ENCODE measurements at places on chromosomes 16 and 17.

GRCh38 chr16:23029733-23030420, 119.4 kb downstream of the USP31 start:
- no peak for DNase-seq

GRCh38 chr17:31418773-31419350, 27.4 kb downstream of the RAB11FIP4 start:
- DNase-seq: no peak

DNA sequence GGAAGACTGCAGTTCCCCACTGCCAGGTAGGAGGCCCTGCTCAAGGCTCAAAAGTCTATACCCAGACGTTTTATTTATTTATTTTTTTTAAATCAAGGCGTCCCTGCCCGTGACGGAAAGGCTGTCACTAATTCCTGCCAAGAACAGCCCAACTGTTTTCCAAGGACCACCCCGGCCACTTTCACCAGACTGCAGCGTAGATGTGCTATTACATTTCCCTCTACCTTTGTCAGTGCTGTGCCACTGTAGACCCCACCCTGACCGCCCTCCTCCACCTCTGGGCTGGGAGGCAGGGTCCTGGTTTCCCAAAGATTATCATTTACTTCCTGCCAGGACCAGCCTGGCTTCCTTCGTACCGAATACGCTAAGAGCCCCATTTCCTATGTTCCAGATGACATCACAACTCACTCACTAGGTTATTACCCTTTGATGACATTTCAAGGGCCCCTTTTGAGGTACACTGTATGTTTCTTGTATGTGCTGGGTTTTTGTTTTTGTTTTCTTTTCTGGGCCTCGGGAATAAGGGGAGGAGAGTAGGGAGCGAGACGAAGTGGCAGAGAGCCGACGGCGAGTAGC, 6.3 kb upstream of the RNF227 start:
- DNase-seq: no peak

- peak; percentile 43 for DNase-seq
Measured at GRCh38 chr17:17303010-17303846, at the start of gene NT5M. Gene NT5M, plus strand, starts transcription at chr17:17303373. Its CDS starts 178 bp downstream, at chr17:17303551.

GRCh38 chr16:22366889-22367288, 7.5 kb downstream of the CDR2 start:
- no peak for DNase-seq

DNA sequence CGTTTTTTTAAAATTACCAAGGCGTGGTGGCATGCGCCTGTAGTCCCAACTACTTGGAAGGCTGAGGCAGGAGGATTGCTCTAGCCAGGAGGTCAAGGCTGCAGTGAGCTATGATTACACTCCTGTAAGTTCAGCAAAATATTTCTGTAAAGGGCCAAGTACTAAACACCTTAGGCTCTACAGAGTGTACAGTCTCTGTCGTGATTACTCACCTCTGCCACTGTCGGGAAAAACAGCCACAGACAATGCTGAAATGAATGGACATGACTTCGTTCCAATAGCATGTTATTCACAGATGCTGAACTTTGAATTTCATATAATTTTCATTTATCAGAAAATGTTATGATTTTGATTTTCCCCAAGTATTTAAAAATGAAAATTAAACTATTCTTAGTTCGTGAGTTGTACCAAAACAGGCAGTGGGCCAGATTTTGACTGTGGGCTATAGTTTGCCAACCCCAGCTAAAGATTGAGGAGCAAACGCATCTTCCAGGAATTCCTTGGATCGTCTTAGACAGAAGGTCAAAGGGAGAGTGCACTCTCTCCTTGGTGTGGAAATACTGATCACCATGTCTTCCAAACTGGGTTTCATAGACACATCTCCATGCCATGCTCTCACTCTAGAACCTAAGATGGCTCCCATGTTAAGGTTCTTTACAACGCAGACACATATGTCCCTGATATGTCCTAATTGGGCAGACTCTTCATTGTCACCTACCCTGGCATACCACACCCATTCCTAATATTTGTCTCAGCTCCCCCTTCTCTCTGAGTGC, 89.5 kb downstream of the MARF1 start:
- no peak for DNase-seq

DNA sequence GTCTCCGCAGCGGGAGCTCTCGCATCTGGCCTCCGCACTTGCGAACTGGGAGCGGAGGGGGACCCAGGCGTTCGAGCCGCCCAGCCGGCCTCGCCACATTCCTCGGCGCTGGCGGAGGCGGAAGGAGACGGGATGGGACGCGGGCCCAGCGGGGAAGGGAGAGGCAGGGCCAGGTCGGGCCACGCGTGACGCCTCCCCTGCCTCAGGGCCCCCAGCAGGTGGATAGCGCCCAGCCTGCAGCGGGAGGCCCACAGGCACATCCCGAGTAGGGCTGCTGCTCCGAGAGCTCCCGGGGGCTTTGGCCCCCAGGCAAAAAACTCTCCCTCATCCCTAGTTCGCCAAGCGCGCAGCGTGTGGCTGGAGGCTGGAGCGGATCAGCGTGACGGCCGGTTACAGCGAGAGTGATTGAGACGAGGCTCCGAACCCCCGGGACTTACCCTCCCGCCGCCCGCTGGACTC, 800 bp downstream of the PLEKHH3 start:
- no peak for DNase-seq

All from stimulated activated CD8-positive, alpha-beta memory T cell treated with anti-CD3 and anti-CD28 coated beads, Interleukin-4, amount 100 ng/mL, for 4 hours (primary cell).